NCI-H460 (cell line): ENCODE measurements at places on chromosomes 3 and 15. TPM values are rescaled to one million over a fixed set of nuclear protein-coding genes. Genes with fewer than 3 reads are reported as not detected.

The ADPRH gene
- total RNA-seq = 0.06 and 0.30 TPM in 2 replicates

The MRPS22 gene
- 86.1 and 98.8 TPM in 2 replicates for total RNA-seq

The ASB14 gene
- total RNA-seq = 0.05 TPM in 1 of 2 replicates, not detected in the other

The NME9 gene
- not detected in 2 replicates for total RNA-seq

The TPRG1 gene
- total RNA-seq = 2.7 and 4.8 TPM in 2 replicates

The SLC12A1 gene
- not detected in 2 replicates for total RNA-seq

The TMCC1 gene
- total RNA-seq = 8.0 and 9.7 TPM in 2 replicates

The PLA2G4E gene
- total RNA-seq = not detected in 2 replicates

The CD200 gene
- not detected in 2 replicates for total RNA-seq

The CTXN2 gene
- not detected in 2 replicates for total RNA-seq

The PTPRG gene
- 24.9 and 25.5 TPM in 2 replicates for total RNA-seq

The FBXO40 gene
- not detected in 2 replicates for total RNA-seq

The CTDSPL gene
- total RNA-seq = 3.1 and 5.4 TPM in 2 replicates

GRCh38 chr15:31341071-31341470 lies 14.4 kb downstream of the KLF13 start:
- DNase-seq = no peak

- DNase-seq = no peak
Observed at GRCh38 chr3:57696801-57697321, 4.0 kb upstream of the DENND6A start.

DNA sequence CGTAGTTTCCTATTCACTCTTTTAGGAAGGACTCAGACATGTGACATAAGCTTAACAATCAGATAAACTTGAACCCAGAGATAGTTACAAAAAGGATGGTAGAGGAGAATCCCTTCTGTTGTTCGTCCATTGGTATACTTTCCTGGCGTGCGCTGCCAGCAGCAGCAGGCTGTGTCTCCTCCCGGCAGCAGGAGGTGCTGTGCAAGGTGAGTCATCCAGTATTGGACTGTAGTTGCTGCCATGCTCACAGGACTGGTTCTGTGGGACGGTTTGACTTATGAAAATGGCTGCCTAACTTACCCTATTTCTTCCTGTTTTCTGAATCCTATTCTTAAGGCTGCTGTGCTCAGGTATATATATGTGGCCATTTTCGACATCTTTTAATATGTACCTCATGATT lies 253.4 kb upstream of the LRRC3B start:
- peak; percentile 0 for DNase-seq

- no peak for DNase-seq
Observed at GRCh38 chr3:128550113-128550440, 57.1 kb upstream of the GATA2 start.

DNA sequence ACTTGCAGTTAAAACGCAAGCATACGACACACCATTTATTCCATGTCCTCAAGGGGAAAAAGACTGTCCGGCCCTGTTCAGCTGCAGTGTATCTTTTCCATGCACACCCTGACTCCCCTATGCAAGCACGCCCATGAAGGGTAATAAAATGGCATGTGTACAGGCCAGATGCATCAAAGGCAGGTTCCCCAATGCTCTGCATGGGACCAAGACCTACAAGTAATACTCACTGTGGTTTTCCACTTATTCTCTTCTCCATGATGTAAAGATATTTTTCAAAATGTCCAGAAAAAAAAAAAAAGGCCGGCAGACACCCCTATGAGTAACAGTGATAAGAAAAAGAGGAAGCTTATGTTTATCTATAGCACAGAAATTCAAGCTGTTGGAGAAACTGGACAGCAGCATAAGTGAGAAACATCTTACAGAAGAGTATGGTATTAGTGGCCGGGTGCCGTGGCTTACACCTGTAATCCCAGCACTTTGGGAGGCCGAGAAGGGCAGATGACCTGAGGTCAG lies 70.8 kb downstream of the MCF2L2 start:
- no peak for DNase-seq

- DNase-seq = peak; percentile 47
Observed at GRCh38 chr3:71111784-71112440, 471.6 kb downstream of the FOXP1 start.

- no peak for DNase-seq
Observed at GRCh38 chr15:78828920-78829319, 17.7 kb upstream of the ADAMTS7 start.

GRCh38 chr3:55160241-55160983 lies 232.6 kb upstream of the LRTM1 start:
- DNase-seq = no peak

DNA sequence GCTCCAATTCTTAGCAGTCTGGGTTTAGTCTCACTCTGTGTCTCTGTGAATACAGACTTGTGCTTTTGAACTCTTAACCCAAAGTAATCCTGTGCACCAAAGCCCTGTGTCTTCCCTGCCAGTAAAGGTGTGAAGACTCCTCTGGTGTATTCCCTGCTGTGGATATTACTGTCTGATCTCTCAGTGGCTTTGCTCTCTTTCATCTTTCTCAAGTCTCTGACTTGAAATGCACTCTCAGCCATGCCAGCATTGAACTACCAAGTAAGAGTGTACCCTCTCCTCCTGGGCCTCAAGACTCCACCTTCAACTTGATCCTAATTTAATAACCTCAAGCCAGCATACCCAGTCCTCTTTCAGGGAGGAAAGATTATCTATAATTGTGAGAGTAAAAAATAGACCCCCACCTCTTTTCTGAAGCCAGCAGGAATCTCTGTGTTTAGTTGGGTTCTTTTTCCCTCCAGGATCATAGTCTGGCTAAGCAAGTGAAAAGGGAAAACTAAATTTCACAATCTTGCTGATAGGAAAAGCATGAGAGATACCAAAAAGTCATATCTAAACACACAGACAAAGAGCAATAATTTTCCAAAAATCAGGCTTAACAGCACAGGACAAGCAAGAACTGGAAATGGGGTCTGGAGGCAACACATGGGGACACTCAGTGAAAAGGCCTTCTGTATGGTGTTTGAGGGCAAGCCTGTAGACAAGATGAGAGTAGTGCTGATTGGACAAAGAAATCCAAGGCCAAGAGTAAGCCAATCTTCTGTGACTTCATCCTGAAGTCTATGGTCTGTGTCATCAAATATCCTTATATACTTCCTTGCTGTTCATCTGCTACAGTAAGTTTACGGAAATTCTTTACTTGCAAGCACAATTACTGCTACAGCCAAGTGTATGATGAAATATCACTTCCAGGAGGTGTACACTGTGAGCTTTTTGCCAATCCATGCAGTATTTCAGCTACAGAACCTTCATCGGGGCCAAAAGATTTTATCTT lies 296.1 kb upstream of the TGFBR2 start:
- no peak for DNase-seq

DNA sequence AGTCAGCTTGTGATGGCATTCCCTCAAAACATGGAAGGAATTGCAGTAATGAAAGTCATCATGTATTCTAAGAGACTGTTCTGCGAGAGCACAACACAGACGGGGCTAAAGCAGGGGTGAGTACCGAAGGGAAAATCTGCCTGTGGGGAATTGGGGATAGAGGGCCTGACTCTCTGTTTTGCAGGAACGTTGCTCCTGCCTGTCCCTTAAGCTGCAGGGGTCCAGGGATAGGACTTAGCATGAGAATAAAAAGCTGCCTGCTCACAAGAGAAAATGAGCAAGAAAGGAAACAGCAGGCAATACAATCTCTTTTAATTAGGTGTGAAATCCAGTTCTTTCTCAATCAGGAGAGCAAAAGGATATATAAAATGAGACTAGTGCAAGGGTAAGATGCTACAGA lies 62.2 kb downstream of the TIGIT start:
- no peak for DNase-seq

GRCh38 chr3:94167796-94168195 lies 104.9 kb downstream of the NSUN3 start:
- no peak for DNase-seq

DNA sequence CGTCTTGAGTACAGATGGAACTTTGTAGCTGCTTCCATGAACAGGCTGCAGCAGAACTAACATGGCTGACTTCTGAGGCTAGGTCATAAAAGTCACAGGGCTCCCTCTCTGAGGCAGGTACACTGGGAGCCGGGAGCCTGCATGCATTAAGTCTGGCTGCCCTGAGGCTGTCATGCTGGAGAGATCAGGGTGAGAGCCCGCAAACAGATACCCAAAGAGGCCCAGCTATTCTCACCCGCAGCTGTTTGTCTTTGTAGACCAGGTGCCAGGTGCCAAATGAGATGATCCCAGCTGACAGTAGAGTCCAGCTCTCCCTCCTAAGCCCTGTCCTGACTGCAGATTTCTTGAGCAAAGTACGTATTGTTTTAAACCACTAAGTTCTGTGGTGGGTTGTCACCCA lies 8.6 kb upstream of the SLCO3A1 start:
- no peak for DNase-seq

DNA sequence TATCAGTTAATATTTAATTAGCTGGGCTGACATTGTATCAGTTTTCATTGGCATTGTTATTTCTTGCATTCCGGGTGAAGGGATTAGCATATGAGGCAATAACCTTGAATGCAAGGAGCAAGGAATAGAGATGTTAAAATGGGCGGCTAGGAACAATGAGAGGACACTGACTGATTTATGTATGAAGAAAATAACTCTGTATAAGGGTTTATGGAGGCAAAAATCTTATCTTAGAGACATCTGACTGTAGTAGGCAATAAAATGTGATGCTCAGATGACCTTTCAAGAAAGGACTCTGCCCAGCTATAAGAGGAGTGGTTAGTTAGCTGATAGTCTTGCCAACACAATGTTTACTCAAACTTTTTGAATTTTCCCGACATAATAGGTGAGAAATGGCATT lies 158.3 kb downstream of the EFHB start:
- DNase-seq = no peak

- no peak for DNase-seq
Observed at GRCh38 chr3:189756582-189757078, 125.4 kb downstream of the TP63 start.

GRCh38 chr3:99899603-99900002 lies 81.9 kb downstream of the CMSS1 start:
- DNase-seq = no peak

GRCh38 chr15:95129574-95129973 lies 898.2 kb downstream of the MCTP2 start:
- DNase-seq = no peak

DNA sequence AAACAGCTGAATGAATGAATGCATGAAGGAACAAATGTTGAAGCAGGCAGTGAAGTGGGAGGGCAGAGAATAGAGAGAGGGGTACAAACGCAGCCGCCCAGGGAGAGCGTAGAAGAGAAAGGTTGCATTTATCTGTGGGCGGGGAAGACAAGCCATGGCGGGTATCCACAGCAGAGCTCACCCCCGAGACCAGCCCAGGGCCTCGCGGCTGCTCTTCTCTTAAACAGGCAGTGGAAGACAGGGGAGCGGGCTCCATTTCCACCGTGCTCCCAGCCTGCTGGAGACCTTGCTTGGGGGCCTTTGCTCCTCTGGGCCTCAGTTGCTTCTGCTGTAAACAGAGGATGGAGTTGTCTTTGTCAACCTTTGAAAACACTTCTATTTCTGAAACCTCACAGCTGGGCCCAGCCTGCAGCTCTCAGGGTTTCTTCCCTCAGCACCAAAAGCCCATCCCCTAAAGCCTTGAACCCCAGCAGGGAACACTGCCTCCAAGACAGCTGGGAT lies 259.5 kb downstream of the UACA start:
- no peak for DNase-seq

GRCh38 chr3:97121386-97121785 lies 307.0 kb downstream of the EPHA6 start:
- no peak for DNase-seq

DNA sequence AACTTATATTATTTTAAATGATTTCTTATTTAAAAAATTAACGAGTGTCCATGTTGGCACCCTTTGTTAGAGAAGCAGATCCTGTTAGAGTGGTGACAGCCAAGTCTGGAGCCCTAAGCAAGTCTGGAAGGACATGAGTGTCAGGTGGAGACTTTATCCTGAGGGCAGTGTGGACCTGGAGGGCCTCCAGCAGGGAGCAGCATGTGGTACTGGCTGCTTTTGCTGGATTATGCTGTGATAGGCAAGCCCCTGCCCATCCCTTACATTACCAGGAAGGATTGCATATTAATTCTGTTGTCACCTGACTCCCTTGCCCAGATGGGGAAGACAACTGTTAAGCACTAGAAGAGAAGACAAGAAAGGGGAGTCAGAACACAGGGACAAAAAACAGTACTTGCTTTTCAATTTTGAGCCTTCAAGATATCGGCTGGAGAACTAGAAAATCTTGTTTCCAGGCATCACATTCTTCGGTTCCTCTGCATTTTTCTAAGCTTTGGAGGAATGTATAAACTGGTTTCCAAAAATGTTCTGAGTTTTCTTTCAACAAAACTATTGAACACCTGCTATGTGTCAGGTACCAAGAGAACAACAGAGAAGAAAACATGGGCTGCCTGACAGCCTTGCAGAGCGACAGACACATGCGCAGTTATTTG lies 22.7 kb downstream of the ZNF860 start:
- DNase-seq = no peak

DNA sequence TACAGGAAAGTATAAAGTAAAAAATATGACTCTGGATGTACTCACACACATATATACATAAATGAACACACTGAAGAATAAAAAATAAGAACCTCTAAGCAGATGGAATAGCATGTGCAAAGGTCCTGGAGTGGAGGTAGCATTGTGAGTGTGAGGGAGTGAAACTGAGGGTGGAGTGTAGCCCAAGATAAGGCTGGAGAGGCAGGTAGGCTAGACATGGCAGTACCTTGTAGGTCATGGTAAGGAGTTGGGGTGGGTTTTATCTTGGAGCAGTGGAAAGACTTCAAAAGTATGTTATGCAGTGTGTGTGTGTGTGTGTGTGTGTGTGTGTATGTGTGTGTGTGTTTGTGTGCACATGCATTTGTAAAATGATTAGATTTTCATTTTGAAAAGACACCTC lies 49.5 kb downstream of the TLNRD1 start:
- DNase-seq = no peak

DNA sequence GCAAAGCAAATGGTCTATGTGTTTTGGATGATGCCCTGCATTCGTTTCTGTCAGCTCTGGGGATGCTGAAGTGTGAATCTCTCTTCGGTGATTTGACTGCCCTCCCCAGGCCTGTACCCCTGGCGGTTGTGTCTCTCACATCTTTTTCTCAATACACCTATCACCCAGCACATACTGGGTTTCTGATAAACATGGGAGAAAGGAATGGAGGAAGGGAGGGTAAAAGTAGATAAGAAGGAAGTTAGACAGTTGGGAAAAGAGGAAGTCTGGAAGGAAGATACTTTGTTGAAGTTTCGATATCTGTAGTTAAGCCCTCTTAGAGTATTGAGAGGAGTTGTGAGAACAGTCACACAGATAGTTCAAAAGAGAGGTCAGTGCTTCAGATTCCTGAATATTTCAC lies 35.8 kb upstream of the LRTM1 start:
- DNase-seq = no peak

DNA sequence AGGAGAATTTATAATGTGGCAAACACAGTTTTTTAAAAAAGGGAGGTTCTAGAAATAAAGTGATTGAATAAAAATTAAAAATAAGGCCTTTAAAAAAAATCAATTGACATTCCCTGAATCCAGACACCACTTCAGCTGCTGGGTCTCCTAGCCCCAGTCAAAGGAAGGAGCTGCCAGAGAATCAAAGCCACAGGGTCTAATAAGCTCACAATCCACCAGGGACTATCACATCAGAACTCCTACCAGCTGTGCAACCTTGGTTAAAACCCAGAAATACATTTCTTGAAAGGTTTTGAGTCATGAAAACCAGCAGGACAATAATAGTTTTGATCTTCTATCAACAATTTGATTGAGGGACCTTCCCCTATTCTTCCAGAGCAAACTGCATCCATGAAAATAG lies 134.5 kb downstream of the MECOM start:
- DNase-seq = no peak

- DNase-seq = no peak
Observed at GRCh38 chr15:98699591-98700424, 51.5 kb downstream of the IGF1R start.

- DNase-seq = no peak
Observed at GRCh38 chr3:117106396-117106795, 396.8 kb downstream of the TUSC7 start.

- no peak for DNase-seq
Observed at GRCh38 chr3:32009101-32009500, 27.6 kb downstream of the ZNF860 start.
